Right atrium auricular region (tissue), 2 donors: ENCODE measurements at places on chromosomes 13 and 19. TPM values are rescaled to one million over a fixed set of nuclear protein-coding genes. Genes with fewer than 3 reads are reported as not detected.
A peak's percentile ranks its signal among the peaks of the same experiment; 100 is the strongest.

The ZNF816 gene
- total RNA-seq: 5.5 TPM

GRCh38 chr13:36006894-36007675 lies 124.1 kb downstream of the DCLK1 start:
- no peak overlapping the region for H3K27ac ChIP-seq
- no peak overlapping the region for H3K4me3 ChIP-seq
- DNase-seq: no peak
- no peaks in the 10 kb centered on the region for H3K4me1 ChIP-seq
- no peaks in the 10 kb centered on the region for H3K36me3 ChIP-seq

DNA sequence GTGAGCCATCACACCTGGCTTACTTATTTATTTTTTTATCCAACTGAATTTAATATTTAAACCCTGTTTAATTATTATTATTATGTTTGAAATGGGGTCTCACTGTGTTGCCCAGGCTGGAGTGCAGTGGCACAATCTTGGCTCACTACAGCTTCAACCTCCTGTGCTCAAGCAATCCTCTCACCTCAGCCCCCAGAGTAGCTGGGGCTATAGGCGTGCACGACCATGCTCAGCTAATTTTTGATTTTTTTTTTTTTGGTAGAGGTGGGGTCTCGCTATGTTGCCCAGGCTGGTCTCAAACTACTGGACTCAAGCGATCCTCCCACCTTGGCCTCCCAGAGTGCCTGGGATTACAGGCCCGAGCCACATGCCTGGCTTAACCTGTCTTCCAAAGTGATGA lies 32.5 kb downstream of the SPTBN4 start:
- H3K27ac ChIP-seq: no peak overlapping the region
- no peaks in the 10 kb centered on the region for H3K4me1 ChIP-seq
- H3K4me3 ChIP-seq: no peak overlapping the region
- DNase-seq: no peak
- no peaks in the 10 kb centered on the region for H3K27me3 ChIP-seq

The ZNF616 gene
- 3.3 TPM for total RNA-seq

DNA sequence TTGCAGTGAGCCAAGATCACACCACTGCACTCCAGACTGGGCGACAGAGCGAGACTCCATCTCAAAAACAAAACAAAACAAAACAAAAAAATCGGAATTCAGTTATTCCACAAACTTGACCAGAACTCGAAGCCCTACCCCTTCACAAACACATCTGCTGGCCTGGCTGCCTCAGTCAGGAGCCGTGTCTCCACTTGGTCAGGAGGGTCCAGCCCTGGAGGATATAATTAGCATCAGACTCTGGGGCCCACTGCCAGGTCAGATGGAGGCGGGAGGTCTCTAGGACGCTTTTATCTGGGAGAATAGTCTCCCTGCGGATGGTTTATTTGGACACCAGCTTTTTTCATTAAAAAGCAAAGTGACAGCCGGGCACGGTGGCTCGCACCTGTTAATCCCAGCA lies 8.0 kb downstream of the ELL start:
- H3K27ac ChIP-seq: peak overlapping the region; percentile 95
- no peaks in the 10 kb centered on the region for H3K27me3 ChIP-seq
- peaks cover 89% of the 10 kb centered on the region for H3K4me1 ChIP-seq
- no peak for DNase-seq

- H3K27me3 ChIP-seq: no peaks in the 10 kb centered on the region
- peaks cover 8% of the 10 kb centered on the region for H3K36me3 ChIP-seq
- H3K27ac ChIP-seq: no peak overlapping the region
- no peak for DNase-seq
- peaks cover 43% of the 10 kb centered on the region for H3K4me1 ChIP-seq
Observed at GRCh38 chr19:46371371-46371901, 24.5 kb downstream of the PPP5C start.

DNA sequence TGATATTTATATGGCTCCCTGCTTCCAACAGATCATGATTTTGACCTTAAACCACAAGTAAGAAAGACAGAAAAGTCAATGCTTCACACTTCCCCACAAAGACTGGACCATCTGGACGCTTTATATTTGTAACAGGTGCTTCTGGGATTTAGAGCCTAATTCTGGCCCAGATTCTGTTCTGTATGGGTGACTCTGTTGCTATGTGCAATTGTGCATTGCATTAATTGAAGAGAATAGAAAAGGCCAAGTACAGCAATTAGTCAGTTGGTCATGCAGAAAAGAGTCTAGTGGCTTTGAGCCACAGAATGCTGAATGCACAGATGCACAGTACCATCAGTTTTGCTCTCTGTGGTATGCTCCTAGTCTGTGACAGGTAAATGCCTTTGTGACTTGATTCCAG lies 657.4 kb upstream of the ATXN8OS start:
- H3K4me1 ChIP-seq: no peaks in the 10 kb centered on the region
- DNase-seq: no peak
- no peak overlapping the region for H3K27ac ChIP-seq
- no peak overlapping the region for H3K4me3 ChIP-seq
- H3K27me3 ChIP-seq: no peaks in the 10 kb centered on the region
- H3K36me3 ChIP-seq: no peaks in the 10 kb centered on the region

DNA sequence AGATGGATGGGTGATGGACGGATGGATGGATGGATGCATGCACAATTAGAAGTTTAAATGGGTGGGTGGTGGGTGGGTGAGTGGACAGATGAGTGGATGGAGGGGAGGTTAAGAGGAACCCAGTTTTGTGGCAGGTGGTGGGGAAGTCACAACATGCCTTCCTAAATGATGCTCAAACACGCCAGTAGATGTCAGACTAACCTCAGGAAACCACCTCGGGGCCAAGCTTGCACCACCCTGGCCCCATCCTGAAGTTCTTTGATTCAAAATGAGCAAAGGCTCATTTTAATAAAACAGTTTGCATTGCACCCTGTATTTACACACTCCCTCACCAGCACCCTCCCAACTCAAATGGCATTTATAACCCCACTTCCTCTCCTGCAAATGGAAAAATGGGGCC lies 91.4 kb upstream of the CACNA1A start:
- no peak overlapping the region for H3K4me3 ChIP-seq
- no peak overlapping the region for H3K27ac ChIP-seq
- DNase-seq: peak; percentile 62
- no peaks in the 10 kb centered on the region for H3K36me3 ChIP-seq

- H3K36me3 ChIP-seq: no peaks in the 10 kb centered on the region
- H3K4me1 ChIP-seq: peaks cover 12% of the 10 kb centered on the region
- H3K27me3 ChIP-seq: no peaks in the 10 kb centered on the region
- DNase-seq: no peak
- H3K27ac ChIP-seq: no peak overlapping the region
Observed at GRCh38 chr19:45906221-45906620, 3.8 kb upstream of the MYPOP start.

DNA sequence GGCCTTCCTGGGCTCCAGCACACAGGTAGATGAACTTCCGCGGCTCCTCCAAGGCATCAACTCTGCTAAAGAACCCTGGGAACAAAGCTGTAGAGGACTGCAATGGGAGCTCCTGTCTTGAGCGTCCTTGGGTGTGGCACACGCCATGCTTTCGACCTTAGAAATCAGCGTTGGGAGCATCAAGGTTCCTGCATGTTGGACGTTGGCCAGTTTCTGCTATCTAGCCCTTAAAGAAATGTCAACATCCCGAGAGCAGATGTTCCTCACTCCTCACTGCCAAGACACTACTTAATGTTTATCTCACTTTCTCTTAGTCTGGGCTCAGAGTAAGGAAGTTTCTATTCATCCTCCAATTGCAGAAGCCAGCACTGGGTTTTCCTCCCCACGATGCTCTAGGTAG lies 70.6 kb upstream of the MEDAG start:
- H3K27me3 ChIP-seq: no peaks in the 10 kb centered on the region
- no peak overlapping the region for H3K4me3 ChIP-seq
- no peak for DNase-seq
- H3K27ac ChIP-seq: no peak overlapping the region
- no peaks in the 10 kb centered on the region for H3K36me3 ChIP-seq
- no peaks in the 10 kb centered on the region for H3K4me1 ChIP-seq

- no peaks in the 10 kb centered on the region for H3K36me3 ChIP-seq
- no peaks in the 10 kb centered on the region for H3K4me1 ChIP-seq
- no peaks in the 10 kb centered on the region for H3K27me3 ChIP-seq
- H3K27ac ChIP-seq: no peak overlapping the region
- DNase-seq: no peak
Observed at GRCh38 chr19:6856749-6857372, 30.5 kb upstream of the ADGRE1 start.

The C19orf73 gene
- 3.1 TPM for total RNA-seq

GRCh38 chr19:54390942-54391577 lies 24.2 kb upstream of the TTYH1 start:
- no peaks in the 10 kb centered on the region for H3K27me3 ChIP-seq
- H3K4me3 ChIP-seq: no peak overlapping the region
- H3K27ac ChIP-seq: no peak overlapping the region
- no peaks in the 10 kb centered on the region for H3K36me3 ChIP-seq
- no peaks in the 10 kb centered on the region for H3K4me1 ChIP-seq

GRCh38 chr13:23817136-23817535 lies 72.1 kb downstream of the MIPEP start:
- H3K4me3 ChIP-seq: no peak overlapping the region
- DNase-seq: no peak
- H3K27me3 ChIP-seq: no peaks in the 10 kb centered on the region
- no peaks in the 10 kb centered on the region for H3K4me1 ChIP-seq
- H3K36me3 ChIP-seq: no peaks in the 10 kb centered on the region

The ATP11A gene
- total RNA-seq: 48.6 TPM

DNA sequence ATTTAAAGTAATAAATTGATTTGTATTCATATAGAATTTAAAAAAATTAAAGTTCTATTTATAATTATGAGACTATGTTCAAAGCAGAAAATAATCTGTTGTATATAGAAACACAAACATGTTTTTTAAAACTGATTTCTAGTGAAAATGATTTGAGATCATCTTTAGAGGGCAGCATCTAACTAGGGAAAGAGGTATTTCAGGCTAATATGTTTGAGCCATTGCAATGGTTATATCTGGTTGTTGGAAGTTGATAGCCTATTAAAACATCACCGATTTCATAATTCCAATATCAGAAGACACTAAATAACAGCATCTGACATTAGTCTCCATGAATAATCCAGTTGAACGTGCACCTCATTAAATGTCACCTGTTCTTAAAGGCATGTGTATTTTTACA lies 79.8 kb upstream of the SLITRK6 start:
- no peaks in the 10 kb centered on the region for H3K4me1 ChIP-seq
- H3K36me3 ChIP-seq: no peaks in the 10 kb centered on the region
- no peak overlapping the region for H3K27ac ChIP-seq

The TPTE2 gene
- not detected for total RNA-seq

GRCh38 chr19:46481947-46482346 lies 10.6 kb upstream of the PNMA8A start:
- H3K27ac ChIP-seq: peak overlapping the region; percentile 55
- H3K27me3 ChIP-seq: no peaks in the 10 kb centered on the region
- DNase-seq: no peak
- no peaks in the 10 kb centered on the region for H3K36me3 ChIP-seq
- H3K4me3 ChIP-seq: no peak overlapping the region
- H3K4me1 ChIP-seq: peaks cover 3% of the 10 kb centered on the region

GRCh38 chr19:35935911-35936737 lies at the start of gene LRFN3:
TSS of gene LRFN3 (plus strand) at chr19:35936374. CDS start at chr19:35939426, 3,052 bp downstream.
- H3K27me3 ChIP-seq: no peaks in the 10 kb centered on the region
- H3K4me3 ChIP-seq: peak within 1 kb of the TSS; percentile 89
- peak within 1 kb of the TSS; percentile 81 for H3K27ac ChIP-seq
- H3K36me3 ChIP-seq: peaks cover 16% of the 10 kb centered on the region

The KLF5 gene
- total RNA-seq: 2.8 TPM

The FBXO27 gene
- total RNA-seq: 5.1 TPM

DNA sequence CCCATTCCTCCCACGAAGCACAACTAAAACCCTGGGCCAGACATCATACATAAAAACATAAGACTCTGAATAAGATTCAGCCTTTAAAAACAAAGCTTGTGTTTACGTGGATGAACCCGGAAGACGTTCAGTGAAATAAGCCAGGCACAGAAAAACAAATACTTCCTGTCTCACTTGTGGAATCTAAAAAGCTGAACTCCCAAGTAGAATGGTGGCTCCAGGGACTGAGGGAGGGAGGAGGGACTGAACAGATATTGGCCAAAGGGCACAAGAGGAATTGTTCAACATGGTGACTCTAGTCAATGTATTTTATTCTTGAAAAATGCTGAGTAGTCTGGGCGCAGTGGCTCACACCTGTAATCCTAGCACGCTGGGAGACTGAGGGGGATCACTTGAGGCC lies 35.7 kb upstream of the TPM4 start:
- peaks cover 3% of the 10 kb centered on the region for H3K4me1 ChIP-seq
- no peak overlapping the region for H3K27ac ChIP-seq
- H3K4me3 ChIP-seq: no peak overlapping the region

GRCh38 chr19:1632462-1633268 lies 19.8 kb downstream of the TCF3 start:
- DNase-seq: no peak
- H3K36me3 ChIP-seq: no peaks in the 10 kb centered on the region
- H3K4me3 ChIP-seq: no peak overlapping the region
- H3K27ac ChIP-seq: no peak overlapping the region
- no peaks in the 10 kb centered on the region for H3K27me3 ChIP-seq

The MBD3L2 gene
- not detected for total RNA-seq

The DAZAP1 gene
- total RNA-seq: 47.5 TPM

DNA sequence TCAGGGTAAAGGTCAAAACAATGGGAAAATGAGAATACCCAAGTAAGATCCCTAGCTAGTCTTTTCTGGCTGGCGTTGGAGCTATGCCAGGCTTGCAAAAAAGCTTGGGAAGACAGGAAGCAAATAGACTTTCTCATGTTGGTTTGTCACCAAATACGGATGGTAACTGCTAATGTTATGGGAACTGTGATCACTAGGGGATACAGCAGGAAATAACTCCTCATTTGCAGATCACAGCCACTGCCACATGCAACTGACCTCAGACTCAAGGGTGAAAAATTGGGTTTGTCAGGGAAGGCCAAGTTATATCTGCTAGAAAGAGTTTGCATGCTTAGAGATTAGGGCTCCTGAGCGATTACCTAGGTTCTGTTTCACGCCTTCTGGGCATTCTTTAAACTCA lies 162.9 kb downstream of the NHLRC3 start:
- no peaks in the 10 kb centered on the region for H3K4me1 ChIP-seq
- no peaks in the 10 kb centered on the region for H3K36me3 ChIP-seq
- no peak overlapping the region for H3K4me3 ChIP-seq
- no peak overlapping the region for H3K27ac ChIP-seq
- DNase-seq: no peak

DNA sequence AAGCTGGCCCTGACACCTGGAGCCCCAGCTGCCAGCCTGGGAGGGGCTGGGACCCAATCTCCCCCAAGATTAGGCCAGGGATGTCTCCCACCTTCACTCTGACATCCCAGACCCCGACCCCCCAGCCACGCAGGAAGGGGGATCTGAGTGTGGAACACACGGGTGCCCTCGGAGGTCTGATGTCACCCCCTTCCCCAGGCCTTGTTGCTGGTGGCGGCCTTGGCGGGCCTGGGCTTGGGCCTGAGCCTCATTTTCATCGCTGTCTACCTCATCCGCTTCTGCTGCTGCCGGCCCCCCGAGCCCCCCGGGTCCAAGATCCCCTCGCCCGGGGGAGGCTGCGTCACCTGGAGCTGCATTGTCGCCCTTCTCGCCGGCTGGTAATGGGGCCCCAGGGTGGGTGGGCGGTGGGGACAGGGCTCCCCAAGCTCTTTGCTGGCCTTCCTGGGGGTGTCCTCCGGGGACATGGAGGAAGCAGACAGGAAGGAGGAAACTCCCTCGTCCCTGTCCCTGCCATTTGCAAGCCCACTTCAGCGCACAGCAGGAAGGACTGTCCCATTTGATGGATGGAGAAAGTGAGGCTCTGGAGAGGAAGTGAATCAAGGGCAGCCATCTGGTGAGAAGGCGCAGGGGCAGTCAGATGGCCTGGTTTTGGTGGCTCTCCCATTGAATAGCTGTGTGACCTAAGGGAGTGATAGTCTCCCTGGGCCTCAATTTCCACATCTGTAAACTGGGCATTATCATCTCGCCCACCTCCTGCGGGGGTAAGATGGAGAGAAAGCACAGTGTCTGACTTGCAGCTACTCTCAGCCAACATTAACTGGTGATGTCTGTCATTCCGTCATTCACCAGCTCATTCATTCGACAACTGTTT lies 3.9 kb downstream of the TTYH1 start:
- H3K4me1 ChIP-seq: peaks cover 42% of the 10 kb centered on the region
- H3K27me3 ChIP-seq: peaks cover 5% of the 10 kb centered on the region
- DNase-seq: no peak
